ENCODE measurements at places on chromosomes 16 and 17. TPM values are rescaled to one million over a fixed set of nuclear protein-coding genes. Genes with fewer than 3 reads are reported as not detected.

SLC5A10 gene
- total RNA-seq, result not detected

DNA sequence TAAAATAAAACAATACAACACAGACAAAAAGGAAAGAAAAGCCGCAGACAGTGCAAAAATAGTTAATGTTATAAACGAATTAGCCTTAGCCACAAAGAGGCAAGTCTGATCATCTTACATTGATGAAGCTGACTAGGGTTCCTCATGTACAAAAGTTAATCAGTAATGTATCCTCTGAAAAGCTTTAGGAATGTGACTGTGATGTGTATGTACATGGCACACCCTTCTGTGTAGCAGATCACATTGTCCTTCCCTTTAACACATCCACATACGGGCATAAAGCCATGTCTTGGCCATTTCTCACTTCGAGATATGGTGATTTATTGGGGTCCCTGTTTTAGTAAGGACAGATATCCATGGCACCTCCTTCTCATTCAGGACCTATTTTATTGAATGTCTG is 1327.5 kb upstream of the CDH8 start:
- H3K4me1 ChIP-seq, result no peaks in the 10 kb centered on the region
- no peaks in the 10 kb centered on the region for H3K27me3 ChIP-seq
- H3K4me3 ChIP-seq, result no peak overlapping the region
- no peak overlapping the region for H3K27ac ChIP-seq
- no peaks in the 10 kb centered on the region for H3K36me3 ChIP-seq

NPIPA7 gene
- 4.3 TPM for total RNA-seq

GRCh38 chr16:58021661-58022551 is 3.6 kb upstream of the MMP15 start:
- peaks cover 35% of the 10 kb centered on the region for H3K4me1 ChIP-seq
- DNase-seq, result no peak
- no peaks in the 10 kb centered on the region for H3K27me3 ChIP-seq
- H3K27ac ChIP-seq, result peak overlapping the region; percentile 76
- H3K36me3 ChIP-seq, result peaks cover 32% of the 10 kb centered on the region

DNA sequence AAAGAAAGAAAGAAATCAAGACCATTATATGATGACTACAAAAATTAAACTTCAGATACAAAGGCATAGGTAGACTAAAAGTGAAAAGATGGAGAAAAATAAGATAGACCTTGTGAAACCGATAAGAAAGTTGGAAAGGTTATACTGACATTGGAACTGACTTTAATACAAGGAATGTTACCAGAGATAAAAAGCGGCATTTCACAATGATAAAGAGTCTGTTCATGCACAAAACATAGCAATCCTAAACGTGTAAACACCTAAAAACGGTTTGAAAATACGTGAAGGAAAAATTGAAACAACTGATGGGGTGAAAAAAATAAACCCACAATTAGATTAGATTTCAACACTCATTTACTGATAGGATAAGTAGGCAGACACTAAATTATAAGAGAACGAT is 9.6 kb upstream of the ERN1 start:
- DNase-seq, result no peak
- no peak overlapping the region for H3K27ac ChIP-seq
- no peaks in the 10 kb centered on the region for H3K36me3 ChIP-seq
- H3K4me3 ChIP-seq, result no peak overlapping the region

CLEC3A gene
- not detected for total RNA-seq

- DNase-seq, result no peak
- H3K27ac ChIP-seq, result peak overlapping the region; percentile 77
- H3K36me3 ChIP-seq, result no peaks in the 10 kb centered on the region
- H3K4me1 ChIP-seq, result peaks cover 67% of the 10 kb centered on the region
- H3K27me3 ChIP-seq, result no peaks in the 10 kb centered on the region
- no peak overlapping the region for H3K4me3 ChIP-seq
Observed at GRCh38 chr17:17737961-17738894, 57.0 kb downstream of the RAI1 start.

DNA sequence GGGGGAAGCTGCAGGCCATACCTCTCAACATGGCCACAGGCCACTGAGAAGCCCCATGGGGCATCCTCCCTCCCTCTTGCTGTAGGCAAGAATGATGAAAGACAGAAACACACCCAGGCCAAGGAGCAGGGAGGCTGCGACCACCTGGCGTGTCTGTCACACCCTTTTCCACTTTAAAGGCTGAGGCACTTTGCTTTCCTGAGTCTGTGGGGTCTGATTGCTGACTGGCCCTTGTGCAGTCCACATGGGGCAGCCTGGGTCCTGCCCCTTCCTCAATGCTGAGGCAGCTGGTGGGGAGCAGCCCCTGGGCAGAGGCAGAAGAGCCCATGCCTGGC is 8.7 kb downstream of the TMEM204 start:
- peaks cover 92% of the 10 kb centered on the region for H3K4me1 ChIP-seq

DNA sequence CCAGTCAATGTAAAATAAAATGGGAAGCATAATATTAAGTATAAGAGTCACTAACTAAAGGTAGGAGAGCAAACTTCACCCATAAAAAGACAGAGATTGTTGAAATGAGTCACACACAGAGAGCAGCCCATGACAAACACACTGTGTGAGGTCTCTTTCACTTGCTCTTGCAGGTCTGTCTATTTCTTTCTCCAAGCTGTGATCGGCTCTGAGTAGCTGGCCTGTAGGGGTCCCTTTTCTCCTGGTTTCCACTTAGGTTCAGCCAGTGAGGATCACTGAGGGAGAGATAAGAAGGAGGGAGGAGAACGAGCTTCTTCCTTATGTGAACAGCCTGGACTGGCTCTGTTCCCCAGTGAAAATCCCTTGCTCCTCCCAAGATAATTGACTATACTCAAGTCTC is 133.7 kb upstream of the HS3ST3A1 start:
- H3K36me3 ChIP-seq, result no peaks in the 10 kb centered on the region
- no peaks in the 10 kb centered on the region for H3K4me1 ChIP-seq
- DNase-seq, result no peak
- H3K27ac ChIP-seq, result no peak overlapping the region

- peaks cover 46% of the 10 kb centered on the region for H3K4me1 ChIP-seq
- DNase-seq, result no peak
- no peak overlapping the region for H3K27ac ChIP-seq
- no peak overlapping the region for H3K4me3 ChIP-seq
- peaks cover 3% of the 10 kb centered on the region for H3K36me3 ChIP-seq
Observed at GRCh38 chr17:63358111-63358839, 87.8 kb downstream of the CYB561 start.

- H3K27me3 ChIP-seq, result no peaks in the 10 kb centered on the region
- H3K36me3 ChIP-seq, result no peaks in the 10 kb centered on the region
- DNase-seq, result peak; percentile 60
- H3K4me3 ChIP-seq, result no peak overlapping the region
Observed at GRCh38 chr17:57957886-57958285, 2.7 kb upstream of the CUEDC1 start.

DNA sequence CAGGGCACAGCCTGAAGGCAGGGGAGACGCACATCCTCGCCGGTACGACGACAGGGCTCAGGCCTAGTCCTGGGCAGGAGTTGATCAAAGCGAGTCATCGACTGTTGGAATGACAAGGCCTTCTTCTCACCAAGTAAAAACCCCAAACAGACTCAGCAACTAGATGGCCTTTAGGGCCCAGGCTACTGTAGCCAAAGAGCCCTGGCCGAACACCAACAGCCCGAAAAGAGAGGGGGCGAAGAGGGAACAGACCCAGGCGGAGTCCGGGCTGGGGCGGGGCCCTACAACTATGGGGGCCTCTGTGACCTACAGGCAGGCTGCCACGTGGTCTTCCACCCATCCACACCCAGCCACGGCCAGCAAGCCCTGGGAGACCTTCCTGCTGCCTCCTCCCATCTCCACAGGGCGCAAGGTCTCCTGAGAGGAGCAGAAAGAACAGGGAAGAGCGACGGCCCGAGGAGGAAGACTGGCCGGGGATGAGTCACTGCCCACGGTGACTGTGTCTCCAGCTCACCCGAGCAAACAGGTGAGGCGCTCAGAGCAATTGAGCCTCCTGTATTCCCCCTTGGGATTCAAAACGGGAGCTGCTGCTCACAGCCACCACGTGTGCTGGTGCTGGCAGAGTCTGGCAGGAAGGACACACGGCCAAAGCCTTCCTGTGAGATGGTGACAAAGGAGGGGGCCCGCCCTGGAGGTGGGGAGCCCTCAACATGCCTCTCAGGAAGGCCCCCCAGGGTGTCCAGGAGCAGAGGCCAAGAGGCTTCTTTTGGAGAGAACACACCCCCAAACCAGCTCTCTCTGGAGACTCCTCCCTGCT is 17.7 kb downstream of the SLC16A3 start:
- peaks cover 96% of the 10 kb centered on the region for H3K4me1 ChIP-seq
- peak overlapping the region; percentile 80 for H3K27ac ChIP-seq
- no peak overlapping the region for H3K4me3 ChIP-seq
- no peaks in the 10 kb centered on the region for H3K27me3 ChIP-seq
- DNase-seq, result no peak

DNA sequence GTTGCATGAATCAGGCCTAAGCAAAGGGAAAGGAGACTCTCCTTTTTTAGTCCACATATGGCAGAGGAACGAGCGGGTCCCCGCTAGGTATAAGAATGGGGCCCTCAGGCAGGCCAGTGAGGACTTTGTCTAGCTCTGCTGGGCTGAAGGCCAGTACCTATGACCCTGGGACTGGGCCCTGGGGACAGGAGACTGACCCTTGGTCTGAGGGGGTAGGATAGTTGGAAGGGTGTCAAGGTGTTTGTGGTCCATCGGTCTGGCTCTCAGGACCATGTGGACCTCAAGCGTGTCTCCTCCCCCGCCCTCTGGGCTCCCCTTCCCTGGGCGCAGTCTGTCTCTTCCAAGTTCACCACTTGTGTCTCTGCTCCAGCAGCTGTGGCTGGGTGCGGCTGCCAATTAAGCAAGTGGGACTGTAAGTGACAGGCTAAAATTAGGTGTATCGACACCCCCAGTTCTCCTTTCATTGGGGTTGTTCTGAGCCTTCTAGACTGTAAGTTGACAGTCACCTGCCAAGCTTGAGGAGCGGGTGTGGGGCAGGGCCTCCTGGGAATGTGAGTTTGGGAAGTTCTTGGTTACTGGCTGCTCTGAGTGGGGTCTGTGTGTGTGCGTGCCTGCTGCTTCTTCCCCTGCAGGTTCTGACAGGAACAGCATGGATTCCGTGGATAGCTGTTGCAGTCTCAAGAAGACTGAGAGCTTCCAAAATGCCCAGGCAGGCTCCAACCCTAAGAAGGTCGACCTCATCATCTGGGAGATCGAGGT is 24.5 kb downstream of the AKAP1 start:
- H3K36me3 ChIP-seq, result peaks cover 36% of the 10 kb centered on the region
- no peak for DNase-seq
- H3K4me1 ChIP-seq, result peaks cover 80% of the 10 kb centered on the region
- no peak overlapping the region for H3K4me3 ChIP-seq
- no peaks in the 10 kb centered on the region for H3K27me3 ChIP-seq

- H3K4me3 ChIP-seq, result peak within 1 kb of the TSS; percentile 98
- peak within 1 kb of the TSS; percentile 92 for H3K27ac ChIP-seq
- peaks cover 26% of the 10 kb centered on the region for H3K36me3 ChIP-seq
- DNase-seq, result no peak
- peaks cover 19% of the 10 kb centered on the region for H3K4me1 ChIP-seq
- H3K27me3 ChIP-seq, result no peaks in the 10 kb centered on the region
Observed at GRCh38 chr16:30786936-30787612, at the start of gene ZNF629. Gene ZNF629, minus strand, starts transcription at chr16:30787205. Its CDS starts 2,723 bp downstream, at chr16:30784482.

GRCh38 chr17:45753645-45754225 is 30.4 kb upstream of the CRHR1 start:
- no peak for DNase-seq
- no peaks in the 10 kb centered on the region for H3K36me3 ChIP-seq
- H3K27me3 ChIP-seq, result peaks cover 3% of the 10 kb centered on the region
- H3K4me1 ChIP-seq, result no peaks in the 10 kb centered on the region

DNA sequence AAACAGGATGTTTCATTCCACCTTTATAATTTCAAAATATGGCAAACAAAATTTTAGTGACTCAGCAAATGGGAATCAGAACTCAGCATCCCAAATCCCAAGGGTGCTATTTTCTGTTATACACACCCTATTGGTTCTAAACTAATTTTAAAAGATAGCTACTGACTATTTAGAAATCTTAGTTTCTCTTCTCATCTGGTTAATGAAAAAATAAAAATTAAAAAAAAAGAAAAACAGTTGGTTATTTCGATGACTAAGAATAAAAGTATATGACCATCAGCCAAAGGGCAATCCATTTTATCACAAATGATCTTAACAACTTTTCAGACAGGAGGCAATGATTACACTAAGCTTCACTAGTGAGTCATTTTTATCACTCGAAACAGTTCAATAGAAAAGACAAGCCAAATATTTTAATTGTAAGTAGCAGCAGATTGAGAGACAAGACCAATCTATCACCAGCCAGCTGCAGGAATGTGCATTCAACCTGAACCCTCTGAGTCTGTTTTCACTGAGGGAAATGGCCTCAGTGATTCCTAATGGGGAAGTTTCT is 15.2 kb downstream of the PHLPP2 start:
- no peak for DNase-seq
- H3K4me3 ChIP-seq, result no peak overlapping the region
- H3K27me3 ChIP-seq, result no peaks in the 10 kb centered on the region
- peaks cover 5% of the 10 kb centered on the region for H3K36me3 ChIP-seq
- H3K4me1 ChIP-seq, result peaks cover 28% of the 10 kb centered on the region

DNA sequence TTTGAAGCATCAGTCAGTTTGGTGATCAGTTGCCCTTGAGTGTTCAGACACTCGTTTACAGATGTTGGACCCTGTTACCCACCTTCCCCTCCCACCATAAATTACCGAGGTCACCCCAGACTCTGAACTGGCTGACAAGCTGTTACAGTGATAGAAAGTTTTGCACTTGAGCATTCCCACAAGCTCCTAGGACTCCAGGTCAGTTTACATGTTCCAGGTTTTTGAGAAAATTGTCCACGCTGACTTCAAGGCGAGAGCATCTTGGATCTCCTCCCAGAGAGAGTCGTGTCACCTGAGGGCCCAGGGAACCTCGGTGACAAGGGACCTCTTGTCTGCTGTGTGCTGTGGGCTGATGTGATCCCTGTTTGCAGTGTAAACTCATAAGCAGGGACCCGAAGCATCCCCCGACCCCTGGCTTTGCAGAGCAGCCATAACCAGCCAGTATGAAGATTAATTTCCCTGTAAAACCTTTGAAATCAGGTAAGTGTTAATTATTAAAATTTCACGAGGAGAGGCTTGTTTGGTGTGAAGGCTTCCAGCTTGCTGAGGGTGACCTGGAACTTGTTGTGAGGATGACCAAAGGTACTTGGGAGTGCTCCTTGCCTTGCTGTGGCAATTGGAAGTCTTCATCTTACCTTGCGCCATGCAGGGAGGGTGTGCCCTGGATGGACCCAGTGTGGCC is 91.2 kb downstream of the CMIP start:
- no peaks in the 10 kb centered on the region for H3K27me3 ChIP-seq
- H3K4me1 ChIP-seq, result peaks cover 17% of the 10 kb centered on the region
- H3K36me3 ChIP-seq, result no peaks in the 10 kb centered on the region

- H3K27ac ChIP-seq, result no peak overlapping the region
- no peak for DNase-seq
- H3K27me3 ChIP-seq, result no peaks in the 10 kb centered on the region
- H3K4me1 ChIP-seq, result peaks cover 13% of the 10 kb centered on the region
Observed at GRCh38 chr16:57115514-57116182, 23.3 kb downstream of the CPNE2 start.

DNA sequence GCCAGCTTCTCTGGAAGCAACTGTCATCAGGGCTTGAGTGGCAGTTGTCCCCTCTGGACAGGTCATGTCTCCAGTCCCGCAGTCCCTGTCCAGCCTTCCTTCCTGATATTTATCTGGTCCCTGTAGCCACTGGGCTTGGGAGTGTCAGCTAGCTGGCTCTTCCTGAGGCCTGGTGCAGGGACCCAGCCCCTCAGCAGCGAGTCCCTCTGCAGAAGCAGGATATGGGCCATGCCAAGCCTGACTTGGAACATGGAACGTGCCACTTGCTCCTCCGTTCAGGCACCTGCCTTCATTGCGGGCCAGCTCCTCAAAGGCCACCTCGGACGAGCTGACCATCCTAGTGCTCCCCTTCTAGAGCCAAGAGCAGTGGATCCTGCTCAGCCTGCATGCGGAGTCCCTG is 26.3 kb downstream of the DRC3 start:
- no peak overlapping the region for H3K4me3 ChIP-seq
- H3K4me1 ChIP-seq, result no peaks in the 10 kb centered on the region
- H3K36me3 ChIP-seq, result no peaks in the 10 kb centered on the region
- no peak overlapping the region for H3K27ac ChIP-seq

All from esophagus muscularis mucosa (tissue), 4 donors.